ENCODE measurements at places on chromosomes 1 and 21.

DNA sequence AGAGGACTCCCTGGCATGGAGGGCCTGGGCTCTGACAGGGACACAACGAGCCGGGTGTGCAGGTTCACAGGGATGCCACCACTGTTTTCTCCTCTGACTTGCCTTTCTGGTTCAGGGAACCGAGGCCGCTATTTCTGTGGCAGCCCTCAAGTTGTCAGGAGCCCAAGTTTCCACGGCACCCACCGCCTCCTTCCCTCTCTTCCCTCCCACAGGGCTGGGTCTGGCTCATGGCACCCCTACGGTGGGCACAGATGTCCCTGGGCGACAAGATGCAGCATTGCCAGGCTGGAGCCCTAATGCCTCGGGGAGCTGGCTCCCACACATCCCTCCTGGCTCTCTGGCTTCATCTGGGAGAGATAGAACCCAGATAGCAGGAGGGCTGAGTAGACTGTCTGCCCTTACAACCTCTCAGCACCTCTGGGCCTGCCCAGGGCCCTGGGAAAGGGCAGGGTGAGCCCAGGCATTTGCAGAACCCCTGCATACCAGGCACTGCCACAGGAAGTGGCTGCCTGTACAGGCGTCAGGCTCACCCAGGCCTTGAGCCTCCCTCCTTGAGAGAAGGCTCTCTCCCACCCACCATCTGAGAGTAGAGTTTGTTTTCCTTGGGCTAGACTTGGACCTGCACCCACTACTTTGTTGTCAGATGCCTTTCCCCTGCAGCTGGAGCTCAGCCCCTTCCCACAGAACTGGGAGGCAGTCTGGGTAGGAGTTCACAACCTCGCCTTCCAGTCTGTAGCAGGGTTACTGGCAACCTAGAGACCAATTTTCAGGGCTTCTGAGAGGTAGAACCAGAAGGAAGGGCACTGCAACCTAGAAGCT lies 20.5 kb downstream of the KCNC4 start:
- peak; percentile 79 for DNase-seq

DNA sequence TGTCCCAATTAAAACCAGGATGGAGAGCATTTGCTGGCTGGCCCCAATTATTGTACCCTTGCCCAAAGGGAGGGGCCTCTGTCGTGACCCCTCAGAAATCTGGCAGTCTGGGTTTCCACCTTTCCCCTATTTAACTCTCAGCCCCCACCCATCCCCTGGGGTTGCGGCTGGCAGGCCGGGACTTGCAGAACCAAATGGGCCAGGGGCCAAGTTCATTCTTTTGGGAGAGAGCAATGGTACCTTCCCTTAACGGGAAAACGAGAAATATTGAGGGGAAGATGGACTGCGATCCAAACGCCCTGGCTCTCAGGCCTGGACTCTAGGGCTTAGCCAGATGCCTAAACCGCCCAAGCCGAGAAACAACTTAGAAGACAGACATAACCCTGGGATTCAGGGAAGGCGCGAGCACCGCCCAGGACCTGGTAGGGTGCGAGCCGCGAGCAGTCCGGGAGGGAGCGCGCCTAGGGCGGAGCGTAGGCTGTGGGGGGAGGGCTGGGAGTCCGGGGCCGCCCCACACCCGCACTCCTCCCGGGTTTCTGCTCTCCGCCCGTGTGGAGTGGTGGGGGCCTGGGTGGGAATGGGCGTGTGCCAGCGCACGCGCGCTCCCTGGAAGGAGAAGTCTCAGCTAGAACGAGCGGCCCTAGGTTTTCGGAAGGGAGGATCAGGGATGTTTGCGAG lies at the start of gene SLC27A3:
Gene SLC27A3, plus strand, starts transcription at position 628 of the 678 bp plus-strand sequence. CDS start 91 bp downstream, outside the sequence.
- DNase-seq = no peak

- no peak for DNase-seq
These were observed 5.2 kb downstream of the ADAMTS4 start for GRCh38 chr1:161193561-161194235.

DNA sequence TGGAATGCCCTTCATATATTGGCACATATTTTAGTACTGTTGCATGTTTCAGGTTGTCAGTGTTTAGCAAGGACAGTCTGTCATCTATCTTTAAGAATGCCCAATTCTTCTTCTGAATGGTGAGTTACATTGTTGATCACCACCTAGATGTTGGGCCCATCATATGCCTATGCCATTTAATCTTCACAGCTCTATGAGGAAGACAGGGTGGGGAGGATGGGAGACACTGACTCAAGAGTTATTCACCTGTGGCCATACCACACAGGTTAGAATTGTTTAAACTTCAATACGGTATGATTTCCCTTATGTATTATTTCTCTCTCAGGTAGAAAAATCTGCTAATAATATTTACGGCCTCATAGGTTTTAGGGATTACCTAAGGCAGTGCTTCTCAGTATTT lies 44.8 kb downstream of the MPZL1 start:
- no peak for DNase-seq

DNA sequence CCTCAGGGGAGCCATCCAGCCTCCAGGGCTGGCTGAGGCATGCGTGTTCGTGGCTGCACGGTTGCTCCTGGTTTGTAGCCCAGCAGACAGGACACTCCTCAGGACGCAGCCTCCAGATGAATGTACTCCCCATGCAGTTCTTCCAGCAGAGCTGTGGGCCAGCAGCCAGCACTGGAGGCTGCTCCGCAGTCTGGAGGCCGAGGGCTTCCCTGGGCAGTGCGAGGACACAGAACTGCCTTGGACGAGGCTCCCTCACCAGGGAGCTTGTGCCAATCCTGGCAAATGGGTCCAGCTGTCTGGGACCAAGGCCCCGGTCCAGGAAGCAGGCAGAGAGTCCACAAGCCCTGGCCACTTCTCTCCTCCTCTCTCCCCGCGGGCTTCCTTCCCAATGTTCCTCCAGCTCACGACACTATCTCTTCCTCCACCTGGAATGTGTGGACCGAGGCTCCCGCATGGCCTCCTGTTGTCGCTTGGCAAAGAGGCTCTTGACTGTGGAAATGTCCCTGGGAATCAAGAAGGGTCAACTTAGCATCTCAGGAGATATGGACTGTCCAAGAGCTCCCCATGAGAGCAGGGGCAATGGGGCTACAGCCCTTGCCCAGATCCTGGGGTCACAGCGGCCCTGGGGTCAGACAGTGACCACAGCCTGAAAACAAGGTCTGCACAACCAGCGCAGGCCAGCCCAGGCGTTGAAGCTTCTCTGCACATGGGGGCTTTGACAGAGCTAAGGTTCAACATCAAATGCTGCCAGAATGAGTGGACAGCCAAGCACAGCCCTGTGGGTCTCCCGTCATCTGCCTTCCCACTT lies 5.3 kb downstream of the EDN2 start:
- peak; percentile 39 for DNase-seq

DNA sequence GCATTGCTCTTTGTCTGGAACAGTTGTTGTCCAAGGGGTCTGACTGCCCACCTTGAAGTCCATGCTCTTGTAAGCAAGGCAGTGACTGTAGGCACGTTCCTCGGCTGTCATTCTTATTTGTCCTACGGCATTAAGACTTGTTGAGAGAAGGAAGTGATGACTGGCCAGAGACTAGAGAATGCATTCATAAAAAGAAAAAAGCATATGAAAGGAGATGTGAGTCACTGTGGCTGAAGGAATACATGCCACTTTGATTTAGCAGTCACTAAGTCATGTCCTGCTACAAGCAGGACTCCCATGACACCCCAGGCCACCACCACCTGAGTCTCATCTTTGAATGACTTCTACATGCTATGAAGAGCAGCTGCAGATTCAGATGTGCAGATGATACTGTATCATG lies 50.5 kb downstream of the CNN3 start:
- no peak for DNase-seq

DNA sequence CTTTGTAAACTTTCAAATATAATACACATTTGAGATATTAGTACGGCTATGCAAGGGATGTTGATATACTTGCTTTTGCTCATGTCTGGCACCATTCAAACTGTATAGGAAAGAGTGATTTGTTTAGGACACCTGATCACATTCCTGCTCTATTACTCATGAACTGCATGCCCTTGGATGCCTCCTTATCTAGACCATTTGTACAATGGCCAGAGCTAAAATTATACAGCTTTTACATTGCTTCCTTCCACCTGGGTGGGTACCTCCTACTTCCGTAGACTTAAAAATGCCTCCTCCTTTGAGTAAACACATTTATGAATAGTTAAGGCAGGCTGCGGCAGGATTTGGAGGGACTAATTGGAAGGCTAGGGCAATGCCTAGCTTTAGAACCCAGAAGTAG lies 85.4 kb upstream of the PBX1 start:
- no peak for DNase-seq

GRCh38 chr1:65793359-65793732 lies 651 bp downstream of the PDE4B start:
- no peak for DNase-seq

- DNase-seq = peak; percentile 18
These were observed 3.8 kb upstream of the NCMAP start for GRCh38 chr1:24551960-24552571.

DNA sequence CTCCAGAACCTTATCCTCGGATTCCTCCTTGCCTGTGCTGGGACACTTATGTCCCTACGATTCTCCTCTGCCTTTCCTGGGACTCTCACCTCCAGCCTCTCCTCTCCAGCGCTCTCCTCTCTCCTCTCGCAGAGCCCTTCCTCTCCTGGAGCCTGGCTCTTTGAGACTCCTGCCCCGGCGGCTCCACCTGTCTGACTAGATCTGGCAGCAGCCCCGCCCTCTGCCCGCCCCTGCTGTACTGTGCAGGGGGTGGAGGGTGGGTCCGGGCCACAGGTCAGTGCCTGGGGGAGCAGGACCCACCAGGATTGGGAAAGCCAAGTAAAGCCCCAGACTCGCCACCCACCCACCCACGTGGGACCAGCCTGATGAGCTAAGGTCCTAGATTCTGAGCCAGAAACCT lies 1.6 kb downstream of the ELOVL1 start:
- peak; percentile 28 for DNase-seq

DNA sequence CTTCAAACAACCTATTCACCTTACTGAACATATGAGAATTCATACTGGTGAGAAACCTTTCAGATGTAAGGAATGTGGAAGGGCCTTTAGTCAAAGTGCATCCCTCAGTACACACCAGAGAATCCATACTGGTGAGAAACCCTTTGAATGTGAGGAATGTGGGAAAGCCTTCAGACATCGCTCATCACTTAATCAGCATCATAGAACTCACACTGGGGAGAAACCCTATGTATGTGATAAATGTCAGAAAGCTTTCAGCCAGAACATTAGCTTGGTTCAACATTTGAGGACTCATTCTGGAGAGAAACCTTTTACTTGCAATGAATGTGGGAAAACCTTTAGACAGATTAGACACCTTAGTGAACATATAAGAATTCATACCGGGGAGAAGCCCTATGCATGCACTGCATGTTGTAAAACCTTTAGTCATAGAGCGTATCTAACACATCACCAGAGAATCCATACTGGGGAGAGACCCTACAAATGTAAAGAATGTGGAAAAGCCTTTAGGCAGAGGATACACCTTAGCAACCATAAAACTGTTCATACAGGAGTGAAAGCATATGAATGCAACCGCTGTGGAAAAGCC lies 13.2 kb upstream of the EXO5 start:
- no peak for DNase-seq

- no peak for DNase-seq
These were observed 13.0 kb downstream of the CAMSAP2 start for GRCh38 chr1:200751717-200752116.

DNA sequence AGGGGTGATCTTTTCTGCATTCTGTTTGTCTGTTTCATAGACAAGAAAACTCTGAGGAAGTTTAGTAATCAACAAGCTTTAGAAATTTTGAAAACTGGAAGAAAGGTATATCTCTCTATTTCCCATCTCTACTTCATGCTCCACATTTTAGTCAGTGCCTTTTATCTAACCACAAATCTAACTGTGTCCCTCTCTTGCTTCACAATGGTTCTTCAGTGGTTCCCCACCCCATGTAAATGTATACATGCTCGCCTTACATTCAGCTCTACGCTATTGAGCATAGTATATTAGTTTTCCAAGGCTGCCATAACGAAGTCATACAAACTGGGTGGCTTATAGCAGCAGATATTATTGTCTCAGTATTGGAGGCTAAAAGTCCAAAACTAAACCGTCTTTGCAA lies 14.4 kb upstream of the SAMSN1 start:
- DNase-seq = no peak

DNA sequence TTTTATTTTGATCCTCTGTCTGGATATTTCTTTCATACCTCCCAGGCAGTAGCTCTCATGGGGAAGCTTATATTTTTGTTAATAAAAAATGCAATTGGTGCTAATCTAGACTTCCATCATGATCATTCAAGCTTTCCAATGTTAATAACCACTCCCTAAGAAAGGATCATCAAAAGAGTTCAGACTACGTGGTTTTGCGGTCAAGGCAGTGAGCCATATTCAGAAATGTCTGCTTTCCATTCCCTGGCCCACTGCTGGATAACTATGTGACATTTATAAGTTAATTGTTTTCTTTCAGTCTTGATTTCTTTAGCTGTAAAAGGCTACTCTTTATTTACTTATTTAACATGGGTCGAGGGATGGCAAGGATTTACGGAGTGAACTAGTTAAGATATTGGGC lies 414.6 kb downstream of the LMO4 start:
- no peak for DNase-seq

DNA sequence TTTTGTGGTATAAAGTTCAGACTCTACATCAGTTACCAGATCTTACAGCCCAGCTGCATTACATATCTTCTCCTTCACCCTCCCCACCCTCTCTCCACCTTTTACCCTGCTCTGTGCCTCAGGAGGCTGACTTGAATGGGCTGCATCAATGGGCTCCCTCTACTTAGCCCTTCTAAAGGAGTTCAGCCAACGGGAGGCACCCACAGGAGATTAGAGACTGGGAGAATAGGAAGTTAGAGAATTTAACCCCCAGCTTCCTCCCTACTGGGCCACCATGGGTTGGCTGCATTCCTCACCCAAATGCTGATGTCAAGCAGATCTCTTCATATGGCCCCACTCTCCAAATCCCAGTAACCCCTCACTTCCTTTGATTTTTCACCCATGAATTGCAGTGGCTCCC lies 17.1 kb upstream of the DUSP23 start:
- DNase-seq = no peak

DNA sequence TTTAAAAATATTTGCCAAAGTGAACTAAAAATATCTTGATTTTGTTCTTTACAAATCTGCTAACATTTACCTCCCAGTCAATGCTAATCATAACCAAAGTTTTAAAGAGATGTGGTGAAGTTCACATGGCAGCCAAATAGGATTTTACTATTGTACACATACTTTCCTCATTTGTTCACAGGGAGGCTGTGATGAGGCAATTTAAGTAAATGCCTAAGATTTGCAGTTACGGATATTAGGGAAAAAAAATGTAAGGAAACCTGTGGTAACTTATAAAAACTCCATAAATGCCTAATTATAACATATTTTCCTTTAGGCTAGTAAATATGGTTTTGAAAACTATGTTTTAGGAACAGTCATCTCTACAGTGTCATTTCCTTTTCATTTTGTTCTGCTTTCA lies 32.4 kb downstream of the RGS5 start:
- DNase-seq = no peak

DNA sequence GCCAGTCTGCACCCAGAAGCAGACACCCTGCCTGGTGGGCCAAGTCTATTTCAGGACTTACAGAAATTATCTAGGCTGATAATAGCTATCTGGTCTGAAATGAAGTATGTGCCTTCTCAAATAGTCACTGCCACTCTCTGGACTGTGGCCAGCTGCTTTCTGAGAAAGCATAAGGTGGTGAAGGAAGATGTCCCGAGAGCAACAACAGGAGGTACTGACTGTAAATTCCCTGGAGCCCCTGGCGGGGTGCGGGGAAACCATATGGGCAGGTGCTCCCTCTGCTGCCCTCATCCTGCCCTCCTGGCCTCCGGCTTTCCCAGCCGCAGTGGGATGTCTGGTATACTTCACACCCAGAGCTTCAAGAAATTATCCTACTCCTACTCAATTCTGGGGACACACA lies 86.8 kb downstream of the TGFBR3 start:
- no peak for DNase-seq
